ENCODE measurements at places on chromosomes 7 and 10.

DNA sequence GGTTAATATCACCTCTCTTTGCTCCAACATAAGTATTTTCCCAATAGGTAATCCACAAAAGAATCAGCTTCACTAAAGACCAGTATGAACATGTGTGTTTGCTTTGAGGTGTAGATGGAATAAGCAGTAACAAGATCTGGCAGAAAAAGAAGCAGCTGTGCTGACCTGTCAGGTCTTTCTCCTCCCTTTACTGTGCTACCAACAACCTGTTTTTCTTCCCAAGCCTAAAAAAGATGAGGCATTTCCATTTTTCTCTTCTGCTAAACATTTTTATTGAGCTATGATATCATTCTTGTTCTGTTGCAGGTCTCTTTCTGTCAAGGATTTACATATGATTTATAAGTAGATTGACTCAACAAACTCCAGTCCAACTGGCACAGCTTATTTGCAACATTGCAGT, 315.2 kb upstream of the GLI3 start:
- no peak for DNase-seq

GRCh38 chr10:119769886-119770285, 44.0 kb downstream of the INPP5F start:
- peak; percentile 30 for DNase-seq

DNA sequence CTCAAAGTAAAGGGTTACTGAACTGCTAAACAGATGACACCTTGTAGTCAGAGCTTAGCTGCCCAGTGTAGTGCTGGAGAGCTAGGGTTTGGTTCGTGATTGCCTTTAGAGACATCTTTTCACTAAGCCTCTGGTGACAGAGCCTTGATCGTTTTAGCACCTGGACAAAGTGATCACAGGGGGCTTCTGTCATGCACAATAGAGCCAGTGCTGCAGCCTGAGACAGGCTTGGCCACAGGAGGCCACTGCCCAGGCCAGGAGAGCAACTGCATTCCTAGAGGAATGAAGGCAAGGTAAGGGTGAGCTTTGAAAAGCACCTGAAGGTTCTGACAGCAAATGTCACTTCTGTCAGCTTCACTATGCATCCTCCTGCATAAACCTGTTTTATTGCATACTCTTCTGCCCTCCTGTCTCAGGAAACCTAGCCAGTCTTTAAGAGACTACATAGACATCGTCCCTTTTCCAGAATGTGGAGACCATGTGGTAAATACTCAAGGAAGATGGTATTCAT, 122.9 kb downstream of the NPY start:
- DNase-seq: no peak

GRCh38 chr10:104324221-104324686, 14.0 kb downstream of the ITPRIP start:
- DNase-seq: no peak

DNA sequence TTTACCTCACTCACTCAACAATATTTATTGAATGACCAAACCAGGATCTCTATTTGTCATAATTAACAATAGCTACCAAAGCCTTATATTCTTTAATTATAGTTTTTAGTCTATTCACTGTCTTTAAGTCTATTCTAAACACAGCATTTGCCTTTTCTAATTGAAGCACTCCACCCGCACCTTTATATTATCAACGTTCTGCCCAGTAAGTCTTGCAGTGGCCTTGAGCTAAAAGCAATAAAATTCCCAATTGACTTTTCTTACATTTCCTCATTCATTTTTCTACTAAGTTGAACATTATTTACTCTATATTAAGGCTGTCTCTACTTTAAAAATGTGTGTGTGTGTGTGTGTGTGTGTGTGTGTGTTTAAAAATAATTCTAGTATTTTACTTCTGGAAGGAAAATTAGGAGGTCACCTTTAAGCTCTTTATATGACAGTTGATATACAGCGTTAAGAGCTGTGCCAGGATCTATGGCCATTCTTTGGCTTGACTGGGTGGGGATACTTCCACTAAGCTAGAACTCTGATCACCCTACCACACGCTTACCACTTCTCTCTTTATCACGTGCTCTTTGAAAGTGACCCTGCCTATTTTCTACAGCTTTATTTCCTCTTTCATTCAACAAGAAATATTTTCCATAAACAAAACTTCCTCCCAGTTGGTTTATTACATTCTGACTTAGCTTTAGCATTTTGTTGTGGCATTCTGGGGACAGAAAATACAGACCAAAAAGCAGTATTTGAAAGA, 8.8 kb downstream of the PAPSS2 start:
- no peak for DNase-seq

DNA sequence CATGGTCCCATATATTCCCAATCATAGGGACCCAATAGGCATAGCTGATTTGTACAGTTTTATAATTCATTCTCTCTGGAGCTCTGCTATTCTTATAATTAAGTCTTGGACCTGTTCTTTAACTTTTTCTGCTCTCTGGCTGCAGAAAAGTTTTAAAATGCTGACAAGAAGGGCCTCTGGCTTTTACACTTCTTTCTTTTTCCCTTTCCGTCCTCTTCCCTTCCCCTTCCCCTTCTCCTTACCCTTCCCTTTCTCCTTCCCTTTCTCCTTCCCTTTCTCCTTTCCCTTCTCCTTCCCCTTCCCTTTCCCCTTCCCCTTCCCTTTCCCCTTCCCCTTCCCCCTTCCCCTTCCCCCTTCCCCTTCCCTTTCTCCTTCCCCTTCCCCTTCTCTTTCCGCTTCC, 101.3 kb upstream of the TPK1 start:
- DNase-seq: no peak

- peak; percentile 81 for DNase-seq
Measured at GRCh38 chr7:123749537-123749857, 694 bp upstream of the WASL start.

- DNase-seq: no peak
Measured at GRCh38 chr7:116285252-116285651, 74.9 kb downstream of the TES start.

DNA sequence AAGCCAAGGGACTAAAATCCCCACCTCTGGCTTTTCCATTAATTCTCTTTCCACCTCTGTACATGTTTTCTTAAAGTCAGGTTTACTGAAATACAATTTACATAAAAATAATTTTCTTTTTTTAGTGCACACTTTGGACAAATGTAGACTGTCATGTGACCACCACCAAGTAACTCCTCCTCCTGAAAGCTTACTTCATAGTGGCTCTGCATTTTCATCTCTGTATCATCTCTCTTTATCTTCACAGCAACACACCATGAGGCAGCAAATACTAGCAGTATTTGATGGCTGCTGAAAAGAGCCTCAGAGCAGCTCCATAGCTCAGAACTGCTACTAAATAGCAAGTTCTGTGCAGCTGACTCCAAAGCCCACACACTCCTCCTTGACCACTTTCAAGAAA, 17.3 kb downstream of the WDFY4 start:
- DNase-seq: no peak

GRCh38 chr10:3563298-3563697, 221.7 kb downstream of the KLF6 start:
- DNase-seq: no peak

DNA sequence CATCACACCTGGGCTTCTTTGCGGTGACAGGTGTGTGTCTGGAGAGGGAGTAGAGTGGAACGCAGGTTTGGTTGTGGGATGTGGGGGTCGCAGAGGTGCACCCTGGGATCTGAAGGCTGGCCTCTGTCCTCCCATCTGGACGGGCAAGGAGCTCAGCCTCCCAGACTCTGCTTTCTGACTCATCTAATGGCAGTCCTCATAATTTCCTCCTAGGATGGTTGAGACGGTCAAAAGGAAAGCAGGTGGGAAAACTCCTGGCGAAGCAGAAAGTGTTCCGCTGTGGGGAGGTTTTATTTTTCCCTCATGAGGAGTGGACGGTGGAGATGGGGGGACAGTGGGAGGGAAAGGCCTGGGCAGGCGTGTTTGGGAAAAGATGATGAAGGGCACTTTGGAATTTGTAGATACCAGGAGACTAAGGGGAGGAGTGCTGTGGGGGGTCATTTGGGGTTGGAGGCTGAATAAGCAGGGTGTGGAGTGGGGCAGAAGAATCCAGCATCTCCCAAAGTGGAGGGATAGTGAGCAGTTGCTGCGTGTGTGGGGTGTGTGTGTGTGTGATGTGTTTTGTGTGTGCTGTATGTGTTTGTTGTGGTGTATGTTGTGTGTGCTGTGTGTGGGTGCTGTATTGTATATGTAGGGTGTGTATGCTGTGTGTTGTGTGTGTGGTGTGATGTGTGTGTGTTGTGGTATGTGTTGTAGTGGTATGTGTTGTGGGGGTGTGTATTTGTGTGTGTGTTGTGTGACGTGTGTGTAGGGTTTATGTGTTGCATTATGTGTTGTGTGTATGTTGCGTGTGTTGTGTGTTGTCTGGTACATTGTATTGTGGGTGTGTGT, 97.2 kb upstream of the PODXL start:
- DNase-seq: peak; percentile 20

DNA sequence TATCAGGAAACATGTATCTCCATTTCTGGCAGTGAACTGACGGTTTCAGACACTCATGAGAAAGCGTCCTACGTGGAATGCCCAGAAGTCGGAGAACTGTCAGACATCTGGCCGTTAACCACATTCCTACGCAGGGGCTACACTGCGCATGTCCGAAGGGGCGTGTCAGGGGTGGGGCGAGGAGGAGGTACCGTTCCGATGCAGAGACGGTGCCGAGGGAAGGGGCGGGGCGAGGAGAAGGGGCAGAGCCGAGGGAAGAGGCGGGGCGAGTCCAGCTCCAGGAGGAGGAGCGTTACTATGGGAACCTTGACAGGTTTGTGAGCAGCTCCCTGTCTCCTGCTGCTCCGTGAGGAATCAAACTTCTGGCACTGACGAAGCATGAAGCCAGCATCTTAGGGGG, 366.9 kb upstream of the NUPR2 start:
- no peak for DNase-seq

- no peak for DNase-seq
Measured at GRCh38 chr10:131787961-131788360, 112.8 kb upstream of the PPP2R2D start.

DNA sequence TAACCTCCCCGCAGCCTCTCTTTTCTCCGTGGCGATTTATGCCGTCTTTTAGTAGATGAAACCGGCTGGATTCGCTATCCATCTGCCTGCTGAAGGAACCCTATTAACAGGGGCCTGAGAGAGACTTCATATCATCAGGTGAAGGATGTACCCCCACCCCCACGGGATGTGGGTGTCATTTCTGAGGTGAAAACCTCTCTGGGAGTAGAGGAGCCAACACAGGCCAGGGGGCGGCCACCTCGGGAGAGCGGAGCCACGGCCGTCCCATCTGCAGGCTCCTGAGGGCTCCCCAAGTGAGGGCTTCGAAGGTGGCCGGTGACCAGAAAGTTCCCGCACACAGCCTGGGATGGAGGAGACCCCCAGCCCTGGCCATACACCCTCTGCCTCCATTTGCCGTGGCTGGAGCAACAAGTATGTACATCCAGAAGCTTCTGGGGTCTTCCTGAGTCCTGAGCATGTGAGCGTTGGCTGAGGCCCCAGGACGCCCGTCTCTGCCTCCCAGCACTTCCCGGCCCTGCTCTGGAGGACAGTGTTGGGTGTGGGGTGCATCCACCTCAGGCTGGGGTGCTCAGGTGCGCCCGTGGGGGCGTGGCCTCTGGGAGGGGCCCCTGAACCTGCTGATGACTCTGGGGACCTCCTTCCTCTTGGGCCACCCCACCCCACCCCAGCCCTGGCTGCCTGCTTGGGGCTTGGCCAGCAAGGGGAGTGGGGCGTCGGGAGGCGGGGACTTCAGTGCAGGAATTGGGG, 84.7 kb downstream of the NKX6-2 start:
- no peak for DNase-seq

- DNase-seq: no peak
Measured at GRCh38 chr10:59279991-59280505, 82.3 kb downstream of the FAM13C start.

GRCh38 chr10:26755443-26755903, 58.0 kb downstream of the PDSS1 start:
- DNase-seq: peak; percentile 65

GRCh38 chr10:7192831-7193361, 217.9 kb downstream of the SFMBT2 start:
- no peak for DNase-seq

DNA sequence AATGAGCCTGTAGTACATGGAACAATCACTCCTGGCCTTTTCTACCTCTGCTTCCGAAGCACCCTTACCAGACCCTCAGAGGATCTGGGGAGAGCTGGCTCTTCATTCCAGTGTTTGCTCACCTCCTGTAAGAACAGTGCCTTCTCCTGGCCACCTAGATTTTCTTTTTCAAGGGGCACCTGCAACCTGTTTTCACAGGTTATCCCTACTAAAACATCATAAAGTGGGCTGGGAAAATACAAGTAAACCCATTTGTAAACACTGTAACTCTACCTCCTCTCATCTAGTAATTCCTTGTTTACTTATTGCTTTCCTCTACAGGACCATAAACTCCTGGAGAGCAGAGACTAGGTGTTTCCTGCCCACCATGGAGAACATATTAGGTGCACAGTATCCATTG, 1.1 kb downstream of the PIK3AP1 start:
- DNase-seq: no peak

DNA sequence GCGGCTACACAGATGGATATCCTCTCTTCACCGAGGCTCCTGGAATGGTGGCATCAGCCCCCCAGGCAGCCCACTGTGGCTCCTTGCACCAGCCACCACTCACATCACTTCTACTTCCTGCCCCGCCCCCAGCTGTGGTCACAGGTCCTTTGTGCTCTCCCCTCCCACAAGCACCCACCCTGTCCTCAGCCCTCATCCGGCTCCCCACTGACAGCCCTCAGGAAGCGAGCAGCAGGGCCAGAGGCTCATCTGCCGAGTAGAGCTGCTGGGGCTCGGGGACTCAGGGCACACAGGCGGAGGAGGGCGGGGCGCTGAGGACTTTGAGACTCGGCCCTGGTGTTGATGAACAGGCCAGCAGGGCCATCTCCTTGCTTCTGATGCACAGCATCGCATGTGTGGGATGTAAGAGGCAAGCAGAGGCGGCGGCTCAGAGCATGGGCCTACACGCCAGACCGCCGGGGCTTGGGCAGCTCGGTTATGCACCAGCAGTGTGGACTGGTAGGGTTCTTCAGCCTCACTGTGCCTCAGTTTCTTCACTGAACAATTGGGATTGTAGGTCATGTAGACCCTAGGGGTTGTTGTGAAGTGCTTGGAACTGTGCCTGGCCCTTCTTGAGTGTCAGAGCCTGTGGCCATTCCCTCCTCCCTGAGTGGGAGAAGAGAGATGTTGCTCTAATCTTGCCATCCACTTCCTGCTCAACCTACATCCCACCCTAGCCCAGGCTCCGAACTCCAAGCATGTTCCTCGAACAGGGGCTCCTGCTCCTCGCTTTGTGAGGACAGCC, at the start of gene PRF1:
TSS of gene PRF1 (minus strand) at position 77 of the 784 bp plus-strand sequence. CDS start 1,839 bp downstream, outside the sequence.
- DNase-seq: no peak
